Fibroblast of upper back skin (primary cell): ENCODE measurements at places on chromosomes 5 and 9.

DNA sequence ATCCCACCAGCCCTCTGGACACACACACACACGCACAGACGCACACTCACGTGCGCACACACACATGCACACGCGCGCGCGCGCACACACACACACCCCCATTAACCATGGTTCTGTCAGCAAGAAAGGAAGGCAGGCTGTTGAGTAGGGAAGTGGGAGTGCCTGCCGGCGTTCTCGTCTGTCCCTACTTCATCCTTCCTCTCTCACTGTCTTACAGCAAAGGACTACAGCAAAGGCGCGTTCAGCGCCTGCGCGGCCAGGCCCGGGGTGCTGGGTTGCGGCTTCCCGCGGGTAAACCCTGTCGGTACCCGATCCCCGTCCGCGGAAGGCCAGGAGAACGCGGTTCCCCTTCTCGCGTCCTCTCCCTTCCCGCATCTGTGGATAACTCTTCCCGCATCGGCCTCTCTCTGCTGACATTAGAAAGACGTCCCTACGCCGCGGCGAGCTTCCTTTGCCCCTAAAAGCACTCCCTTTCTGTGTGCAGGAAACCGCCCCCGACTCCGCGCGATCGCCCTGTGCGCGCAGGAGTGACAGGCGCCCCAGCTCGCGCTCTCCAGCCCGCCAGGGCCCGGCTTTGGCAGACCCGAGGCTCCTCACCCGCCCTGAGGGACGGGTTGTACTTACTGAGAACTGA lies 219.2 kb downstream of the AGTPBP1 start:
- DNase-seq, result peak; percentile 45

- peak; percentile 16 for DNase-seq
Measured at GRCh38 chr9:92952906-92953610, 5.7 kb downstream of the FGD3 start.

GRCh38 chr5:163407034-163407655 lies 30.2 kb upstream of the CCNG1 start:
- peak; percentile 61 for DNase-seq

DNA sequence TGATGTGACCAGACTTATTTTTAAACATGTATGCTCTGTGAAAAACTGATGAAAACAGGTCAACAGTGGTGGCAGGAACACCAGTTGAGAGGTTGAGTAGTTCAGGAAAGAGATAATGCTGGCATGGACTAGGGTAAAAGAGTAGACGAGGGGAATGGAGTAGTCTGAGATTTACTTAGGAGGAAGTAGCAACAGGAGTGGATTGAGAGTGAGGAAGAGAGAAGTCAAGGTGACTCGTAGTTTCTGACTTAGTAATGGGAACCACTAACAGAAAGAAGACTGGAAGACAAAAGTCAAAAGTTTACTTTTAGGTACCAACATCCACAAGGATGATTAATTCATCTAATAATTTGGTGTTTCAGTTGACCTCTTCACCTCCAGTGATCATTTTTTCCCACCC lies 3.6 kb downstream of the SRA1 start:
- DNase-seq, result no peak

DNA sequence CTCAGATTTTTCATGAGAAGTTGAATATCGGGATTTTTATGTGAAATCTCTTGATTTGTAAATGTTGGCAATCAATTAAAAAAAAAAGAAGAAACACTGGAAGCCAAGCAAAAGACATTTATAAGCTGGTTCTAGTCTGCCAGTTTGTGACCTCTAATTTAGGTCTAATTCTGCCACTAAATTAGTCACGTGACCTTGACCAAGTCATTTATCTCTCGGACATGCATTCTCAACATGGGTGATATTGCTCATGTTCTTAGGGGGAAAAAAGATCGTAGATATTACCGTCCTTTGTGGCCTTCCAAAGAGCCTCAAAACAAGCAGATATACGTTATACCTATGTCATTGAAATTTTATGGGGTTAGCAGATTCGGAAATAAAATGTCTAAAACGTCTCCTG lies 52.9 kb upstream of the PTPDC1 start:
- DNase-seq, result no peak

- no peak for DNase-seq
Measured at GRCh38 chr9:113600871-113601614, 137.5 kb downstream of the RGS3 start.

GRCh38 chr9:70407081-70407503 lies 7.4 kb downstream of the KLF9 start:
- peak; percentile 93 for DNase-seq

- DNase-seq, result no peak
Measured at GRCh38 chr9:95296761-95297160, 20.7 kb downstream of the FANCC start.

GRCh38 chr5:58885260-58885659 lies 302.4 kb downstream of the RAB3C start:
- no peak for DNase-seq

DNA sequence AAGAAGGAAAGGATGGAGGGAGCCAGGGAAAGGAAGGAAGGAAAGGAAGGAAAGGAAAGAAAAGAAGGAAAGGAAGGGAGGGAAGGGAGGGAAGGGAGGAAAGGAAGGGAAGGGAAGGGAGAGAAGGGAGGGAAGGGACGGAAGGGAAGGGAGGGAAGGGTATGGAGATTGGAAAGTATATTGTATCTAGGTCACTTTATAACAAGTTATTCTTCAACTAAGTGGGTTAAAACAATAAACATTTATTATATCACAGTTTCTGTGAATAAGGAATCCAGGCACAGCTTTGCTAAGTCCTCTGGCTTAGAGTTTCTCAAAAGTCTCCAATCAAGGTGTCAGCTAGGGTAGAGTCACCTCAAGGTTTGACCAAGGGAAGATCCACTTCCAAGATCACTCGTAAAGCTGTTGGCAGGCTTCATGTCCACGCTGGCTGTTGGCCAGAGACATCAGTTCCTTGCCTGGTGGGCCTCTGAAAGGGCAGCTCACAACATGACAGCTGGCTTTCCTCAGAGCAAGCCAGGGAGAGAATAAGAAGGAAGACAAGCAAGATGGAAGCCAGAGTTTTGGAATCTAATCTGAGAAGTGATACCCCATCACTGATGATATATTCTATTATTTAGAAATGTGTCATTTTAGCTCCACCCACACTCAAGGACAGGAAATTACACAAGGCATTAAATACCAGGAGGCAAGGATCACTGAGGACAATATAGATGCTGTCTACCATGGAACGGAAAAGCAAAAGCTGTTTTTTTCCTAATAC lies 105.1 kb downstream of the DEPDC1B start:
- no peak for DNase-seq

DNA sequence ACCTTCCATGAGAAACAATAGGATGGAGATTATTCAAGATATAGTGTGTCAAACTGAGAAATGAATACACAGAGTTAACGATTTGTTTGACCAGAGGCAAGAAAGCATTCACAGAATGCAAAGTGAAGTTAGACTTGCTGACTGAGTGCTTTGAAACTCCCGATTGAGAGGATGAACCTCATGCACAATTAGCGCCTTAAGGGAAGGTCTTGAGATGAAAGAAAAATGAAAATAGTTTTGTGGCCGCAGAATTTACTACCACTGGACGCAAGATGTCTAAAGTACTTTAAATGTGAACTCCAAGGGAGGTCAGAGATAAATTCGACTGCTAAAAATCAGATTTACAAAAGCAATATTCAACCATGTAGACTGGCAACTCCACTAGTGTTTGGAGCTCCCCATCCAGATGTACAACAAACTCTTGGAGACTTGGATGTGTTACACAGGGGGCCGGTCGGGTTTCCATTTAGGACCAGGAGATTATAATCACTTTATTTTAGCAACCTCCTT lies 707 bp upstream of the RIMOC1 start:
- no peak for DNase-seq

DNA sequence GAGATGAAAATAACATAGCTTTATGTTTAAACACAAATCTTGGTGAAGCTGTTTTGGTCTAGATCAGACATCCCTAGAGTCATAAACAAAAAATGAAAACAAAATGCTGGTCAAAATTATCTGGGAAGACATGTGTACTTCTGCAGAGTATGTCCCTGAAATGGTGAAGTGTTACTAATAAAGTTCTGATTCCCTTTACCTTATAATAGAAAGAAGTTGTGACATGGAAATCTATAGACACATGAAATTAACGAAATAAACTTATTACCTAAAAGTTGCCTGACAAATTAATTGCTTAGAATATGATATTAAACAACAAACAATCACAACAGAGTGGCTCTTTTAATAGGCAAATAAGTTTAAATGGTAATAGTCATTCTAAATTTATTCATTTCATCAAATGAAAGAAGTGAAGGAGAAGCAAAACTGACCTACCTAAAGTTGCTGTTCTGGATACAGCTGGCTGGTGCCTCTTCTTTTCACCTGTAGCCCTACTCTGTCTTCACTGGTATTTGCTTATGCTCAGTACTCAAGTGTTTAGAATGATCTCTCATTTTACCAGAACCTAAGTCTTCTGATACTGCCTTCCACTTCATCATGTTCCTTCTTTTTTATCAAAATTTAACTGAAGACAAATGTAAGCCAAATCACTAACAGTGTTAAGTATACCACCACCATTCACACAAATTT lies 38.8 kb downstream of the FNIP1 start:
- DNase-seq, result no peak

DNA sequence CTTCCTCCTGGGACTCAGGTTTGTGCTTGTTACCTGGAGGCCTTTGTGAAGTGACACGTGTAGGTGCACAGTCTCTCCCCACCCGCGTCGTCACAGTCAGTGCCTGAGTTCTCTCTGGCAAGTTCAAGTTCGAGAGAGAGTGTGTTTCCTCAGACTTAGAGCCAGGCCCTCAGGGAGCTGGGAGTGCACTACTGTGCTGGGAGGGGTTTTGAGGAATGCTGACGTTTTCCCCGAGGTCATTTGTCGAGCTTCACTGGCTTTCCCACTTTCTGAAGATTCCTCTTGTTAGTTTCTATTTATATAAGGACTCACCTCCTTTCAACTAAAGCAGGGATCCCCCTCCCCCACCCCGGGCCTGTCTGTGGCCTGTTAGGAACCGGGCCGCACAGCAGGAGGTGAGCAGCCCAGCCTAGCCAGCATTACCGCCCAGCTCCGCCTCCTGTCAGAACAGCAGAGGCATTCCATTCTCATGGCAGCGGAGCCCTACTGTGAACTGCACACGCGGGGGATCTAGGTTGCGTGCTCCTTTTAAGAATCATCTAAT lies 209.2 kb downstream of the DIRAS2 start:
- peak; percentile 85 for DNase-seq

DNA sequence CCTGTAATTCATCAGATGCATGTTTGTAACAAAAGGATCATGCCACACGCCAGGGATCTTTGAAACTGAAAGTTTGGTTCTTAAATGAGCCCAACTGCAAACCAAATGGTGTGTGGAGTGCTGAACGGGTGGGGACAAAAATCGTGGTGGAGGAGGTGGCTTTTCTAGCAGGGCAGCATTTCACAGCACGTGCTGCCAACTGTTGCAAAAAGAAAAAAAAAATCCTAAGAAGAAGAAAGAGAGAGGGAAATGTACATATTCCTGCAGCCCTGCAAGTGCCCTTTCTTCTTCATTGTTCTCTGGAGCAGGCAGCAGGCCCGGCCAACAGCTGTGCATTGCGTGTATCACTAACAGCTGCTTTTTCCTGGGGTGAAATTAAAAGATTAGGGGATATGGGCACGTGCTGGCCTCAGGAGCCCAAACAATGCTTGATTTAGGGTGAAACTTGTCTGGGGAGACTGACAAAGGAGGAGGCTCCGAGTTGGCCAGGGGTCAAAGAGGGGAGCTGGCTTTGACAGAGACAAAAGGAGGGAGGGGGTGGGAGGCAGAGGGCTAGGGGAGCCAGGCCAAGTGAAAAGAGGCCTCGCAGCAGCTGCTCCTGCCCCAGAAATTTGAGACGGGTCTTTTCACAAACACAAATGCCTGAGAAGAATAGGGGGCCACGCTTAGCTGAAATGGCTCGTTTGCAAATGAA lies 73.0 kb downstream of the GADD45G start:
- no peak for DNase-seq

- DNase-seq, result no peak
Measured at GRCh38 chr5:15261269-15261995, 238.5 kb upstream of the FBXL7 start.

DNA sequence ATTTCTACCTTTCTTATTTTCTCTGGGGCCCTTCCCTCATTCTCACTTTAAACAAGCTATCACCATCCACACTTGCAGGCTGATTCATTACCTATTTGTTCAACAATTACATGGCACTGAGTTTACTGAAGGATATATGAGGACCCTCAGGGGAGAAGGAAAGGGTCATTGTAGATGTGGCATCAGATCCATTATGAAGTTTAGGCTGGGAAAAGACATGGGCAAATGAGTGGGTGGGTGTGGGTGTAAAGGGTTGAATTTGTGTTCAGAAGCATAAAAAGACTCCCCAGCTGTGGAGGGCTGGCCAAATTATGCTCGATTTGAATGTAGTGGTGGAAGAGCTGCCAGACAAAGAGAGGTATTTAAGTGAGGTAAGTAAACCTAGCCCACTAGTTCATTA lies 55.9 kb upstream of the MTAP start:
- no peak for DNase-seq

DNA sequence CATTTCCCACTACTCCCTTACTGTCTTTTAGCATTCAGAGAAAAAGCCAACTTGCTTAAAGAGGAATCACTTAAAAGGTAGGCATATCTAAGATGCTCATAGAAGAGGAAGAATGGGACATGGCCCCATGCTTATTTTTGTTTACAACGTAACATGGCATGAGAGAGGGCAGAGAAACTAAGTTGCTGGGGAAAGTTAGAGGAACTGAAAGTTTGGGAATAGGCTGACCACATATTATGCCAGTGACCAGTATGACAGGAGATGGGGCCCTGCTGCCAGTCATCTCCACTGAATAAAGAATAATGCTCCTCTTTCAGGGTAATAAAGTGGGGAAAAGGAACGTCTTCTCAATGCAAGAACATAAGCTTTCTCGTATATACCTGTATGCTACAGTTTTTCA lies 1.9 kb downstream of the PLPP6 start:
- DNase-seq, result no peak

DNA sequence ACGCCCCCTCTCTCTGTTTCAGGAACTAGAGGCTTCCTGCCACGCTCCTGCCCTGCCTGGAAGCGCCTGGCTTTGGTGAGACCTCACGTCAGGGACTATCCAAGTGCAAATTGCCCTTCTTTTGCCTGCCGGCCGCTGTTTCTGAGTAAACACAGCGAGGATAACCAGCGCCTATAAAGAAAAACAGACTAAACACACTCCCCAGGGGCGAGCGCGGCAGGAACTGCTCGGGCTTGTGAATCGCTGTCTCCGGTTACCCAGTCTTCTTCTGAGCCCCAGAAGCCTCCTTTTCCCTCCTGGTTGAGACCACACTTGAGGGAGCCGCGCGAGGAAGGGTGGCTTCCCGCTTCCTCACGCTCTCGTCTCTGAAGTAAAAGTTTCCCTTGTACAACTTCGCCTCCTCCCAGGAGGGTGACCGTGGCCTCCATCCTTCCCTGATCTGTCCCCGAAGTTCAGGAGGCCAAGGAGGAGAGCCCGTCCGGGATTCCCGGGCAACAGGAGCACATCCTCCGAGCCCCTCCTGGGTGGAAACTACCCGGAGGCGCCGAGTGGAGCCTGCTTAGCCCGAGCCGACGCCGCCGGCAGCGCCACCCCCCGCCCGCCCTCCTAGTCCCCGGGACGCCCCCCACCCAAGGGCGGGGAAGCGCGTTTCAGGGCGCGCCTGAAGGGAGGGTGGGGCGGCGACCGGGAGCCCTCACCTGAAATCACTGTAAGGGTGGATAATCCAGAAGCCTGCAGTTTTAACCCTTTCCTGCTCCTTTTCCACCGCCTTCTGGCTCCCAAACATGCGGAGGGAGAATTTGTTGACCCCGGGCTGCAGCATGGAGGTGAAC lies 993 bp downstream of the HCN1 start:
- DNase-seq, result no peak
